ENCODE measurements at places on chromosomes 1 and 21.
A peak's percentile ranks its signal among the peaks of the same experiment; 100 is the strongest.

- no peak for DNase-seq
Measured at GRCh38 chr1:90027281-90027680, 32.4 kb downstream of the ZNF326 start.

- DNase-seq: no peak
Measured at GRCh38 chr1:199859491-199859933, 168.0 kb upstream of the NR5A2 start.

DNA sequence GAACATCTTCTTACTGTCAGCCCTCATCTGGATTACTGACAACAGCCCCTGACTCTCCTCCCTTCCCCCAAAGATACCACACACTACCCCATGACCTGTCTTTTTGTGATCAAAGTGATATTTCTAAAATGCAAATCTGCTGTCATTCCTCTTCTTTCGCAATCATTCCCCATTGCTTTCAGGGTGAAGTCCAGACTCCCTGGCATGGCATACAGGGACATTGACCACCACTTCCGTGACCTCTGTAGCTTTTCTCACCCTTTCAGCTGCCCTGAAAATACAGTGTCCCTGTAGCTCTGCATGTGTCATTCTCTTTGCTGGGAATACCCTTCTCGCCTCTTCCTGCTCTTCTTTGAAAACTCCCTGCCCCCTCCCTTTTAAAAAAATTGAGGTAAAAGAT lies 4.1 kb downstream of the SERINC2 start:
- DNase-seq: no peak

- DNase-seq: no peak
Measured at GRCh38 chr1:26539722-26540121, 10.2 kb downstream of the RPS6KA1 start.

DNA sequence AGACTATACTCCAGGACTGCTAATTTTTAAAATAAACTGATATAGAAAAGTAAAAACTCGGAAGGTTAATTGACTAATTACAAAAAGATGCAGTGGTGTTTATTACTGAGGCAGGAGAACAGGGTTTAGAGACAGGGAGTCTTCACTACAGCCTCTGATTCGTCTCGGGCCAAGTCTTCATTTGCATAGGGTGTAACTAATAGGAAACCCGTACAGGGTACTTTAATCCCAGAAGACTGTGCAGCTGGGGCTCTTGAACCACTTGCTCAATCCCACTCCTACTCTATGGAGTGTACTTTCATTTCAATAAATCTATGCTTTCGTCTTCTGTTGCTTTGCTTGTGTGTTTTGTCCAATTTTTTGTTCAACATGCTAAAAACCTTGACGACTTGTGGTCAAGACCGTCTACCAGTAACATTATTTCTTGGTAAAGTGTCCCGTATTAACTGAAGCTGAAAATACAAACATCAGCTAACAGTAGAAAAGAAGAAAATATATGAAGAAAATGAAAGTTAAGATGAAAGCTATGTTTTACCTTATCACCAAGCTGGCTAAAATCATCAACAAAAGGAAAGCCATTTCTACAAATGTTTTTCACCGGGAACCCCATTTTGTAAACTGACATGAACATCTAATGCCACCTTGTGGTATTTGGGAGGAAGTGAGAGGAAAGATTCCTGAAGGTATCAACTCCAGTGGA lies 8.0 kb downstream of the SDHB start:
- peak; percentile 35 for DNase-seq

GRCh38 chr1:214816603-214817002 lies 213.6 kb downstream of the CENPF start:
- no peak for DNase-seq

DNA sequence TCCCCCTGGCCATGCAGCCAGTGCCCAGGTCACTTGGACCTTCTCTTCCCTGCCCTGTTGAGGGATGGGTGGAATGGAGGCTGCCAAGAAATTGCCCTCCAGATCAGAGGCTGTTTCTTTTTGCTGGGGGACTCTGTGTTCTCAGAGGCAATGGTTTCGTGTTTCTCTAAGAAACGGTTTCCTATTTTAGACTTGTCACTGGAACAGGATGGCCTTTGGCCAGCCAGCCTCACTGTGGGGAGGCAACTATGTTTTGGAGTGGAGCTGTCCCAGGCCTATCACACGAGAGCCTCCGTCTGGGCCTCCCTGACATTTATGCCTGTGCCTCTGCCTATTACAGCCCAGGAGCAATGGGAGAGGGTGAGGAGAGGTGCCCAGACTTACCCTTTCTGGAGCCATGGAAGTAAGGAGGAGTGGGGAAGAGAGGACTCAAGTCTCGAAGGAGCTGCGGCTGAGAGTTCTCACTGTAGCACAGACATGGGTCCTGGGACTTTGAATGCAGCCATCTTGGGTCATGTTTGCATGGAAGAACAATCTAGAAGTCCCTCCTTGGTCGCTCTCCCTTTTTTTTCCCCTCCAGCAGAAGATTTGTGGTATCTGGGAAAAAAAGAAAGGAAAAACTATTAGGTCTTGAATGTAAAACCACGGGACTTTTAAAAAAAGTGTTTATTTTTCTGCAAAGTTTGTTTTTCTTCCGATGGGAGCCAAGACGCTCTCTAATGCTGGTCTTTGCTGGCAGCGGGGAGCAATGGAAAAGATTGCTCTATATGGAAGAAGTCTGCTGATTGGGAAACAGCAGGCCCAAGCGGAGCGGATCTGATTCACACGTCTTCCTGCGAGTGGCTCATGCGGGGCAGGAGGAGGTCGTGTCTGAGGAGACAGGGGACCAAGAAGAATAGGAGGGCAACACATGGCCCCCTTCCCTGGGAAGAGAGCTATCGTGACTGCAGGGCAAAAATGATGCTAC lies 219.2 kb downstream of the FOXD2 start:
- DNase-seq: no peak

GRCh38 chr1:210711825-210712612 lies 383.3 kb downstream of the HHAT start:
- no peak for DNase-seq

DNA sequence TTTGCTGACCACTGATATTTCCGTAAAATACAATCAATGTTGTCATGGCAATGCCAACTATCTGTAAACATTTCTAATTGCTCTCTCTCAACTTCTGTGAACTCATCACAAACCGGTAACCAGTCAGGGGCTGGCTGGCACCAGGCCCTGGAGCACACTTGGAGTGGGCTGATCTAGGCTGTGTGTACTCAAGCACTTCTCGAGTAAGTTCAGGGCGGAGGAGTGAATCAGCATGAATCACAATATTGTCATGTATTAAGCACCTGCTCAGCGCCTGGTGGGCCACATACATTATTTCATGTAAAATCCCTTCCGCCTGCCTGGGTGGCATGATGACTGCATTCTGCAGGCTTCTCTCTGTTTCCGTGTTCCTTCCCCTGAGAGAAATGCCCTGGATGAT lies 212.4 kb downstream of the FOXD2 start:
- DNase-seq: peak; percentile 61

- peak; percentile 7 for DNase-seq
Measured at GRCh38 chr1:56409112-56409691, 170.2 kb downstream of the PLPP3 start.

- DNase-seq: peak; percentile 23
Measured at GRCh38 chr1:229666585-229666984, 40.5 kb downstream of the URB2 start.

GRCh38 chr21:33355996-33356395 lies 31.2 kb downstream of the IFNAR1 start:
- no peak for DNase-seq

GRCh38 chr1:2314803-2315673 lies 76.3 kb downstream of the MORN1 start:
- DNase-seq: peak; percentile 19

DNA sequence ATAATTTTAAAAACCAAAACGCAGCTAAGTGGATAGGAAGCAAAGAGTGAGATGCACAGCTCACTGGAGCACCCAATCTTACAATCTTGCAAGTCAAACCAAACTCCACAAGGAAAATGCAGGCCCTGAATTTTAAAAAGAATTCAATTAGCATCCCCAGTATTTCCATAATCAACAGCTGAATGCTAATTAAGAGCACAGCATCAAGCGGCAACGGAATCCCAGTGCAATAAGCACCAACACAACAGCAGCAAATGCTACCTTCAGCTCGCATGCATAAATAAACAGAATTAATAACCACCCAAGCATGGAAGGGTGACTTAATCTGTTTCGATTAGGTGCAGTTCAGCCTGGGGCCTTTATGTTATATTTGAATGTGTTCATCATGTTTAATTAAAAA lies 142.9 kb downstream of the SLC45A1 start:
- DNase-seq: no peak

DNA sequence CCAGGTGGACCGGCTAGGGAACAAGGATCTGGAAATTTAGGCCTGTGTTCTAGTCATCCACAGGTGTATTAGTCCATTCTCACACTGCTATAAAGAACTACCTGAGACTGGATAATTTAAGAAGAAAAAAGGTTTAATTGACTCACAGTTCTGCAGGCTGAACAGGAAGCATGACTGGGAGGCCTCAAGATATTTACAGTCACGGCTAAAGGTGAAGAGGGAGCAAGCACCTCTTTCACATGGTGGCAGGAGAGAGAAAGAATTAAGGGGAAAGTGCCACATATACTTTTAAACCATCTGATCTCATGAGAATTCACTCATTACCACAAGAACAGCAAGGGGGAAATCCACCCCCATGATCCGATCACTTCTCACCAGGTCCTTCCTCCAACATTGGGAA lies 174.7 kb upstream of the C1orf105 start:
- DNase-seq: no peak

- DNase-seq: peak; percentile 36
Measured at GRCh38 chr1:942411-942821, 16.6 kb downstream of the NOC2L start.

- no peak for DNase-seq
Measured at GRCh38 chr1:80846966-80847365, 953.8 kb upstream of the ADGRL2 start.

GRCh38 chr1:219498666-219499065 lies 114.2 kb downstream of the ZC3H11B start:
- no peak for DNase-seq

DNA sequence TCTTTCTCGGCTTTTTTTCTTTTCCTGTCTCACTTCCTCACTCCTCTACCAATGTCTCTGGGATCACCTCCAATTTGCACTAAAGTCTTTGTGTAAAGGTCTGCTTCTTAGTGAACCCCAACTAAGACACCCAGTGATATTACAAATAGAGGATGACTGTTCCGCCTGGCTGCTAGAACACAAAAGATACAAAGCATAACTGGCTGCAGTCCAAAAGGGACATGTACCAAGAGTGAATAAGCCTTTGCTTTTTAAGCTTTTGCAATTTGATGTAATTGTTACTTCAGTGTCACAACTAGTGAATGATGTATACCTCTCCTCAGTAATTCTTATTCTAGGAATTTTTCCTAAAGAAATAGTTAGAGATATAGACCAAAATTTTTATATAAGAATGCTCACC lies 82.8 kb upstream of the BEND5 start:
- peak; percentile 76 for DNase-seq

GRCh38 chr21:17387030-17387617 lies 125.7 kb upstream of the CXADR start:
- DNase-seq: peak; percentile 60

- no peak for DNase-seq
Measured at GRCh38 chr21:22191581-22191980, 1193.4 kb downstream of the NCAM2 start.

DNA sequence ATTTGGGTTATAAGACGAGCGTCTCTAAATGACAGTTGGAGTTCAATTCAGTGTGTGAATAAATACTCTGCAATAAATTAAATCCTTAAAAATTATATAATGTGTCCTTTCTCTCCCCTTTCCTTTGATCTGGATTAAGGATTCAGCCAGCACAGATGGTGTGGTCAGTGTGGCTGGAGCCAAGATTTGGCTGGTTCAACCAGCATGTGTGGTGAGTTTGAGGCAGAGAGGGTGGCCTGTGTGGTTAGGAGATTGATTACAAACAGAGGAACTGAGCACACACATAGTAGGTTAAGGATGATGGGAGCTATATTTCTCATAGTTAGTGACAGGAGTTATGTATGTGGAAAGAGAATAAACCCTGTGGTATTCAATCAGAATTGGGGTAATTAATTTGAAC lies 14.2 kb upstream of the AMIGO1 start:
- DNase-seq: no peak

GRCh38 chr1:226424221-226425003 lies 16.5 kb upstream of the PARP1 start:
- peak; percentile 52 for DNase-seq

- no peak for DNase-seq
Measured at GRCh38 chr1:203447151-203447550, 28.5 kb upstream of the PRELP start.

DNA sequence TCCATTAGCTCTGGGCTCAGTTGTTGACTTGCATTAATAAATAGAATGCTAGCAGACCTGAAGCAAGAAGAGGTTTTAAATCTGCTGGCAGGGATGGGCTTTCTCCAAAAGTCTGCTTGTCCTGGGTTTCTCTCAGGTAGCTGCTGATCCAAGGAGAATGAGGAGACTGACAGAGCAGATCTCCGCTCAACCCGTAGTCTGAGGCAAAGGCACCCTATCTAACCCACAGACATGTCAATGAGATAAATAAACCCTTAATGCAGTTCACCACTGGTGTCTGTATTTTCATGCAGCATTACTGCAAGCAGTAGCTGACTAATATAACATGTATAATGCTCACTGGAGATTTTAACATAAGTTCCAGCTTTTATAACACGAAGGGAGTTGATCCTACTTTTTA lies 44.1 kb upstream of the RGS21 start:
- DNase-seq: no peak

- no peak for DNase-seq
Measured at GRCh38 chr1:224544346-224545110, 71.6 kb upstream of the CNIH3 start.

All from NCI-H2081 (cell line).